ENCODE measurements at places on chromosomes 11 and 22.
A peak's percentile ranks its signal among the peaks of the same experiment; 100 is the strongest.

DNA sequence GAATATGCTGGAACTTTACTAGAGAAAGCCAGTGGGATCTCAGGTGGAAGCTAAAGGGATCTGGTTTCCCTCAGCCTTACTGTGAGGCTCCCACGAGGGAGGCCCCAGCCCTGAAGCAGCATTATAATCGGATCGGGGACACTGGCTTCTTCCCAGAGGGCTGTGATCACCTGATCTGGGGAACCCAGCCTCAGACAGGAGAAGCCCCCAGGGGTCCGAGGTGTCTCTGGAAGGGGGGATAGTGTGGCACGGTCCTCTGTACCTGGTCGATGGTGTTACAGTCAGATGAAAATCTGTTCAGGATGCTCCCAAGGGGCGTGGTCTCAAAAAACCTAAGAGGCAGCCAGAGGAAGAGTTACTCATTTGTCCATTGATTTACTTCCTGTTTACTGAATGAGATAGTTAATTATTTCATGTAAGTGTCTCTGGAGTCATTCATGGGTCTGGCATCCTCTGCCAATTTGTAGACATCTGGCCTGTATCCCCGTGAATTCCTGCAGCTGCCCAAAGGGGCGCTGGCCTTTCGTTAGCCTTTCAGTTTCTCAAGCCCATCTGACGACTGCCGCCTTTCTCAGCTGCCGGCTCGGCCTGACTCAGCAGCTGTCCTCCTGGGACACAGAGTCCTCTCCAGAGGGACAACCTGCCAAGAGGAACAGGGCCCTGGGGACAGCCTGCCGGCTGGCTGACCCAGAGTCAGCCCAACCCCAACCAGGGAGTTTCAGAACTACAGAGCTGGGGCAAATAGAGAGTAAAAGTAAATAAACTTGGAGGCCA, 17.0 kb upstream of the KCNJ11 start:
- DNase-seq, result peak; percentile 27

- no peak for DNase-seq
These were observed 21.4 kb upstream of the AMOTL1 start for GRCh38 chr11:94746721-94747120.

- DNase-seq, result no peak
These were observed 122.0 kb downstream of the CTNND1 start for GRCh38 chr11:57883630-57884029.

DNA sequence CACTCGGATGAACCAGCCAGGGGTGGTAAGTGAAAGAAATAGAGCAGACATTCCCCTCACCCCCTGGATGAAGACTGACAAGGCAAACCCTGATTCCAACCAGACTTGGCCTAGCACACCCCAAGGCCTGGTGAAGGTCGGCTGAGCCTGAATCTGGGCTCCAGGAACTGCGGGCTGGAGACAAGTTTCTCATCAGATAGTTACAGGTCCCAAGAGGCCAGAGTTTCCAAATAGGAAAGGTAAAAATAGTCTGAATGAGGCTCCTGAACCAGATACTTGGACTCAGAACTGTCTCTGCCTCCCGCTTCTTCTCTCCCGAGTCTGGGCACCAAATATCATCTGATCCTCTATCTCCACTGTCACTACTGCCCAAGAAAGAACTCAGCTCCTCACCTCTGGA, 7.8 kb downstream of the ZMAT5 start:
- no peak for DNase-seq

DNA sequence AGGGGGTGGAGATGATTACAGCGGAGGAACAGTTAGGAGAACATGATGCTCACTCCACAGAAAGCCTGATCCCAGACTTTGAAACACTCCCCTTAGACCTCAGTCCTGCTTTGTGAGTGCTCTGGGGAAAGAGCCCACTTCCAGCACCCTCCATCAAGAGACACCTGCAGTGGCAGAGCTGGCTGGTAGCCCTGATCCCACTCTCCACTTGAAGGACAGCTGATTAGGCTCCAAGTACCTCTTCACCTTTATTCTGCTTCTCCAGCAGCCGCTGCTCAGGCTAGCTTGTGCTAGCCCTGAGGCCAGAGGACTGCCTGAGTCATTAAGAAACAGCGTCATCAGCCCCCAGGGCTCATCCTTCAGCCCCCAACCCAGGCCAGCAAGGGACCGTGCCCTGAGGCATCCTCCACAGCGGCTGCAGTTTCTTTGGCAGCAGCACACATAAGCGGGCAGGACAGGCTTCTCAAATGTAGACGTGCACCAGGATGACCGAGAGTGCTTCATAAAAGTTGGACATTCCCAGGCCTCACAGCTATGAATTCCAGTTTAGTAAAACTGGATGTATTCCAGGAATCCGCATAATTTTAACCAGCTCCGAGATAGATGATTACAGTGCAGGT, 146.0 kb upstream of the TBCEL start:
- no peak for DNase-seq

- no peak for DNase-seq
These were observed 4.6 kb upstream of the MRGPRG start for GRCh38 chr11:3222941-3223915.

DNA sequence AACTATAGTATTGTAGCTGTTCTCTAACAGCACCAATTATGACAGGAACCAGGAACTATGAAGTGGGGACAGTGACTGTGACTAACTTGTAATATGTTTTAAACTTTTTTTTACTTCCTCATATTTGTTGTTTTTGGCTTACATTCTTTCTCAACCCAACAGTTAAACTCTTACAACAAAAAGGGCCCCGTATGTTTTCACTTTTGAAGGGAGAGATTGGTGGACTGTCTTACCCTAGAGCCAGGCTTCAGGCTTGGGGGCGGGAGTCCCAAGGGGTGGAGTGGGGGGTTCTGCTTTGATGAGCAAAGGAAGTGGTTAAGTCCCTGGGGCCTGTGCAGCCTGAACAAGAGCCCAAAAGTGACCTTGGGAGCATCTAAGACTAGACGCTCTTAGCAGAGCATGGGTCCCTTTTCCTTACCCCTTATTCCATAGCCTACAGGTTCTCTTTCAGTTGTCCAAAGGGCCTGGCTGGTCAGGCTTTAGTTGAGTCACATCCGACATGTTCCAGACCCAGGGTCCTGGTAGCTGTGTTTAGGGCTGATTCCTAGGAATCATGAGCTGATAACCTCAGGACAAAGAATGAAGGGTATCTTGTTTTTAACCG, 38.8 kb downstream of the STIM1 start:
- no peak for DNase-seq

GRCh38 chr11:43377389-43377788, 18.7 kb downstream of the TTC17 start:
- DNase-seq, result no peak

GRCh38 chr22:21865041-21865440, 2.4 kb downstream of the MAPK1 start:
- DNase-seq, result no peak

GRCh38 chr11:74373382-74373781, 24.9 kb downstream of the PGM2L1 start:
- DNase-seq, result no peak

- DNase-seq, result no peak
These were observed 197.7 kb downstream of the CASP12 start for GRCh38 chr11:104700609-104701008.

- no peak for DNase-seq
These were observed 620.7 kb upstream of the ANO5 start for GRCh38 chr11:21572210-21572609.

GRCh38 chr22:24392218-24392931, 35.0 kb upstream of the ADORA2A start:
- no peak for DNase-seq

DNA sequence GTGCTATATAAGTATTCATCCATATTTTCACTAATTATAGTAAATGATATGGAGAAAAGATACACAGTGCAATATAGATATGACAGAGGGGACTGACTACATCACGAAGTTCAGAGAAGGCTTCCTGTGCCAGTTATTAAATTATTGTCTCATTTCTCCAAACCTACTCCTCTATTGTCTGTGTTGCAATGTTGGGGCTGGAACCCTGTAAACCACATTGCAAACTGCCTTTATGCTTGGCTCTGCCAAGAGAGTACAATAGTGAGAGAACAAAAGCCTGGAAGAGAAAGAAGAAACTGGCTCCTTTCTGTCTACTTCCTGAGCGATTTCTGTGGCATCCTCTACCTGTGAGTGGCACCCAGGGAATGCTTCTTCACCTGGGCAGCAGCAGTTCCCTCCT, 46.4 kb downstream of the ME3 start:
- no peak for DNase-seq

DNA sequence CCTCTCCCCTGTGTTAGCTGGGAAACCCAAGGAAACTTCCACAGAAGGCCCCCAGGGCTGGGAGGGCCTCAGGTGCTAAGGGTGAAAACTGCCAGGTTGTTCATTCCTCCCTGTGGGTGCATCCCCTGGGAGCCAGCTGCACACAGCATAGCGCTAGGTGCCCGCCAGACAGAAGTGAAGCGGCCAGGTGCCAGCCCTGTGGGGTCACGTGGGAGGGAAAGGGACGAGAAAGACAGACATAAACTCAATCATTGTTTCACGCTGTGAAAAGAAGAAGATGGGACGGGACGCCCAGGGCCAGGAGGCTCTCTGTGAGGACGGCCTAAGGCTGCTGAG, 31.6 kb upstream of the HMOX1 start:
- no peak for DNase-seq

GRCh38 chr22:22840780-22841179, 46.8 kb upstream of the IGLL5 start:
- DNase-seq, result no peak

- no peak for DNase-seq
These were observed 17.8 kb downstream of the NAGA start for GRCh38 chr22:42052765-42053164.

GRCh38 chr11:65794570-65795510, 8.0 kb downstream of the OVOL1 start:
- DNase-seq, result no peak

DNA sequence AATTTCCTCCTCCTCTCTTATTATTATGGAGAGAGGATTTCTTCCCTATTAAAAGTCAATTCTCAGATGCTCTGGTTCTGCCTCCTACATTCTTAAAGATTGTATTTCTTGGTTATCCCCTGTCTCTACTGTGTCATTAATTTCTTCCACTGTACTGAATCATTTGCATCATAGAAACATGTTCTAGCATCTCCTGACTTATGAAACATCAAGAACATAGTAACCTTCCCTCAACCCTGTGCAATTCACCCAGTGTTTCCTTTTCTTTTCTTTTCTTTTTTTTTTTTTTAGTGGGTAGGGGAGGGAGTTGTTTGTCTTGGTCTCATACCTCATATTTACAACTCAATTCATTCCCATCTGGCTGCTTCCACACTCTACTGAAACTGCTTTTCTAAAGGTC, 288.0 kb upstream of the PLET1 start:
- DNase-seq, result no peak

GRCh38 chr22:39684702-39685281, 114.2 kb downstream of the CACNA1I start:
- no peak for DNase-seq

DNA sequence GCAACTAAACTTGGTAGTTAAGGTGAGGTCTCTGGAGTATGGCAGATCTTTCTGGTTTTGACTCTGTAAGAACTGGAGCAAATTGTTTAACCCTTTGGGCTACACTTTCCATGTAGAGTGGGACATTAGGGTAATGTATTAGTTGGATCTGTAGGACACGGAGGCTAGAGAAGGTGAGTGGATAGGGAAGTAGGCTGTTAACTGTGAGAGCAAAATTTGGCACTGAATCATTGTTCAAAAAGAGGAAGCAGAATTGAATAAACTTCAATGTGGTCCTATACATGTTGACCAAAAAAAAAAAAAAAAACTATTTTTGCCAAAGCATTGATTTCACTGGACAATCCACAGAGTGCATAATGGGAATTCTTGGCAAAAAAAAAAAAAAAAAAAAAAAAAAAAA, 370.2 kb upstream of the CHORDC1 start:
- no peak for DNase-seq

- DNase-seq, result no peak
These were observed 17.3 kb downstream of the RPUSD4 start for GRCh38 chr11:126194121-126194543.

GRCh38 chr11:26835611-26836010, 113.8 kb upstream of the SLC5A12 start:
- no peak for DNase-seq

- no peak for DNase-seq
These were observed 9.7 kb upstream of the PIK3IP1 start for GRCh38 chr22:31302006-31302405.

- DNase-seq, result no peak
These were observed 31.6 kb upstream of the SHANK2 start for GRCh38 chr11:71283971-71284441.

GRCh38 chr22:20240447-20240764, 27.7 kb downstream of the RTN4R start:
- DNase-seq, result peak; percentile 33

DNA sequence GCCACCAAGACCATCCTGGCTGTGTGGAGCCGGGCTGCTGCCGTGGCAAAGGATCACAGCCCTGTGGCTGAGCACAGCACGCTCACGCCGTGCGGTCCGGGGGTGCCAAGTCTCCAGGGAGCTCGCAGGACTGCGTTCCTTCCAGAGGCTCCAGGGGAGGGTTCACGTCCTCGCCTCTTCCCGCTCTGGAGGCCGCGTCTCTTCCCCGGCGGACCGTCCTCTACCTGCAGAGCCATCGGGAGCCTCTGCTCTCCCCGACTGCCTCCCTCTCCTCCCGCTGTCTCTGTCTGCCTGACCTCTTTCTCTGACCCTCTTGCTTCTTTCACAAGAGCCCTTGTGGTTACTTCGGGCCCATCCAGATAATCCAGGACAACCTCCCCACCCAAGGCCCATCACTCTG, 11.4 kb upstream of the MUC5AC start:
- DNase-seq, result no peak

GRCh38 chr11:68542617-68543016, 82.1 kb downstream of the PPP6R3 start:
- no peak for DNase-seq

DNA sequence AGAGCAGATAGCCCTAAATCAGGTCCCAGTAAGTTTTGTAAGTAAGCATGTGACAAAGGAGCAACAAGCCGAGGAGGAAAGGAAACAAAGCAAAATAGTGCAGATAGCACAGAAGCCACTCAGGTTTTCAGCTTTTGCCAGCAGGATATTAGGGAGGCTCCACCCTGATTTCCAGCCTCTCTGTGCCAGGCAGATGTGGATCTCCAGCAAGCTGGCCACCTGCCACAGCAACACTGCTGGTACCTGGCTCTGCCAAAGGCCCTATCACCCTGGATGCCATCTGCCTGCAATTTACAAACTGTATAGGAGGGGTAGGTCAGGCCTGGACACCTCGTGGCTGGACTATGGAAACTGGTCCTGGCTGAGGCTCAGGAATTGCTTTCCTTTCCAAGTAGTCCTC, 12.2 kb upstream of the NNMT start:
- no peak for DNase-seq

DNA sequence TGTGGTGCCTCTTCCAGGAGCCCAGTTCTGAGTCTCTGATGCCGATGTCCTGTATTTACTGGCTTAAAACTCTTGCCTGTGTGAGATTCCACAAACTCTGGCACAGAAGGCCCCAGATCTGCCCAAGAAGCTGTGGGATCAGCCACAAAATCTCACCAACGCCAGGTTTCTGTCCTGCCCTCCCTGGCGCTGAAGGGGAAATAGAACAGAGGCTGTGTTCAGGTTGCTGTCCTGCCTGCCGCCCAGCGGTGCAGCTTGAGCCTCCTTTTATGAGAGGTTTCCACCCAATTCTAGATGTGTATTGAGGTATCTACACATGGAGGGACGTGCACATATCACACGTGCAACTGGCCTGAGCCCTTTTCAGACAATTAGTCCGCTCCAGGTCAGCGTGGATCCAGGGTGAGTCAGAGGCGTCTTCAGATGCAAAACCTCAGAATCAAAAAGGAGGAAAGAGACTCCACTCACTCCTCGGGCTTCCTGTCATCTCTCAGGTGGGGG, 2.2 kb downstream of the TMEM80 start:
- DNase-seq, result no peak

- DNase-seq, result no peak
These were observed 61.5 kb upstream of the GRIA4 start for GRCh38 chr11:105548359-105548758.

GRCh38 chr11:70105755-70106571, 27.8 kb downstream of the ANO1 start:
- DNase-seq, result no peak

All from caudate nucleus (tissue), 63 donors.